ENCODE measurements at places on chromosomes 7 and 10.

DNA sequence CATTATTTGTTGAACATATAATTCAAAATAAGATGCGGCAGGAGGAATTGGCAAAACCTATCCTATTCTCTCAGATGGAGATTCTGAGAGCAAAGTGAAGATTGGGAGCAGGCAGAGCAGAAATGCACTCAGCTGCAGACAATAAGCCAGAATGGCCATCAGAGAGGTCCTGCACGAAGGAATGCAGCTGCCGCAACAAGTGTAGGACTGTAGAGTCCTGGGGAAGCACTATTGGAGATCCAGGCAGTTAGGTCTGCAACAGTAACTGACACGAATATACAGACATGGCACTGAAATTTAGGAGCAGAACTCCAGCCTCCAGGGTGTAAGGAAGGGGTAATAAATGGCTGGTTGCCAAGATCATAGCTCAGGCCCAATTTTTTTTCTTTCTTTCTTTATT, 10.4 kb upstream of the COL1A2 start:
- no peak for DNase-seq

- no peak for DNase-seq
Observed at GRCh38 chr10:15144788-15145187, 23.7 kb downstream of the NMT2 start.

DNA sequence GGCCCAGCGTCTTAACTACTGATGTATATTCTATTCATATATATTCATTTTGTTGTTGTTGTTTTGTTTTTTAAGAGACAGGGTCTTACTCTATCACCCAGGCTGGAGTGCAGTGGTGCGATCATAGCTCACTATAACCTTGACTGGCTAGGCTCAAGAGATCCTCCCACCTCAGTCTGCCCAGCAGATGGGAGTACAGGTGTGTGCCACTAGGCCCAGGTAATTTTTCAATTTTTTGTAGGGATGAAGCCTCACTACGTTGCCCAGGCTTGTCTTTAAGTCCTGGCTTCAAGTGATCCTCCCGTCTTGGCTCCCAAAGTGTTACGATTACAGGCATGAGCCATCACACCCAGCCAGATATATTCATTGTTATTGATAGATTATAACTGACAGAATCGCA, 12.9 kb upstream of the STN1 start:
- DNase-seq, result no peak

DNA sequence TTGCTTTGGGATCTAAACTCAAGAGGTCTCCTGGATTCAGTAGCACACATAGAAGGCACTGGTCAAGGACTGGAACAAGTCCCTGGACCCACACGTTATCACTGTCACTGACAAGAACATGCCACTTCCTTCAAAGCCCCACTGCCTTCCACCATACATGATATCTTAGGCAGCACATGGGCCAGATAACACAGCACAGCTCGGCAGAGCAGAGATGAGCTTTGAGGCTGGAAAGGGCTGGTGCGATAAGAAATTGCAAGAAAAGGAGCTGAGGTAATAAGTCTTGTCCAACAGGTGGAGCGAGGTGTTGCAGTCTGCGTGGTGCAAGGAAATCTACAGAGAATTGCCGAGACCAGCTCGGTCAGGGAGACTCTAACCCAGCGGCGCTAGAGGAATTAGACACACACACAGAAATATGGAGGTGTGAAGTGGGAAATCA, 139.8 kb upstream of the CDK13 start:
- DNase-seq, result no peak

- no peak for DNase-seq
Observed at GRCh38 chr7:107995184-107996071, 7.5 kb downstream of the LAMB1 start.
